Suppressor macrophage (primary cell): ENCODE measurements at places on chromosomes 2 and 18.

GRCh38 chr2:217857624-217858506 lies 144.9 kb downstream of the TNS1 start:
- DNase-seq, result no peak

DNA sequence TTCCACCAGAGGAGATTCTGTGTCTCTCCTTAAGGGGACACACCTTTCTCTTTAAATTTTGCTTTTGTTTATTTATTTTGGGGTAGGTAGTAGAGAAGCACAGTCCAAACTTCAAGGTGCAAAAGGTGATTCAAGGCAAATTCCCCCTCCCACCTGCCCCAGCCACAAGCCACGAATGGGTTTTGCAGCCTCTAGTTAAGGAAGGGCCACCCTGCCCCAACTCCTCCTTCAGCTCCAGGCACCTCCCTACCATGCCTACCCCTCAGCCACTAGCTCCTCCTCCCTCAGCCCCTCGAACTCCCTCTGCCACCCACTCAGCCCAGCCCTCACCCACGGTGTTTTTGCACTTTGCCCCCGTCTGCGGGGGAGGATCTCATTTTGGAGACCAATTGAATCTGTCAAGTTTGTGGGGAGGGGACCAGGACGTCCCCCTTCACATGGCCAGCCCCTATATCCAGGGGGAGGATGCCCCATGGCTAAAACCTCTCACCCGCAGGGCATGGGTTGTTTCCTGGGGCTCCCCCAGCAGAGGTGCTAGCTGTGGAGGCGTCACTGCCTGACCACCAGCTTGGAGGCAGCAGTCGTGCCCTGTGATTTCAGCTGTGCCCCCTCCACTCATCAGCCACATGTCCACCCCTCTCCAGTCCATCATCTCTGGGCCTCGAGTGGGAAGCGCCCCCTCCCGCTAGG lies 4.5 kb downstream of the HAAO start:
- no peak for DNase-seq

DNA sequence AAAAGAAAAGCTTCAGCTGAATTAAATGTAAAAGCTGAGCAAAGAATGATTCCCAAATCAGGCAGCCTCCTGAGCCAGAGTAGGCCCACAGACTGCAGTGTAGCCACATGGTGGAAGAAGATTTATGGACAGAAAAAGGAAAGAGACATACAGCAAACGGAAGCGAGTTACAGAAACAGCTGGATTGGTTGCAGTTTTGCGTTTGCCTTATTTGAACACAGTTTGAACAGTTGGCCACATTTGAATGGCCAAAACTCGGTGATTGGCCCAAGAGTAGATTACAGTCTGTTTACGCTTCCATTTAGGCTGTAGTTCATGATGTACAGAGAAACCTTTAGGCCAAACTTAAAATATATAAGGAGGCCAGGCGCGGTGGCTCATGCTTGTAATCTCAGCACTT lies 35.1 kb downstream of the SH2D6 start:
- DNase-seq, result no peak

GRCh38 chr2:99346218-99346617 lies 9.0 kb downstream of the EIF5B start:
- no peak for DNase-seq

DNA sequence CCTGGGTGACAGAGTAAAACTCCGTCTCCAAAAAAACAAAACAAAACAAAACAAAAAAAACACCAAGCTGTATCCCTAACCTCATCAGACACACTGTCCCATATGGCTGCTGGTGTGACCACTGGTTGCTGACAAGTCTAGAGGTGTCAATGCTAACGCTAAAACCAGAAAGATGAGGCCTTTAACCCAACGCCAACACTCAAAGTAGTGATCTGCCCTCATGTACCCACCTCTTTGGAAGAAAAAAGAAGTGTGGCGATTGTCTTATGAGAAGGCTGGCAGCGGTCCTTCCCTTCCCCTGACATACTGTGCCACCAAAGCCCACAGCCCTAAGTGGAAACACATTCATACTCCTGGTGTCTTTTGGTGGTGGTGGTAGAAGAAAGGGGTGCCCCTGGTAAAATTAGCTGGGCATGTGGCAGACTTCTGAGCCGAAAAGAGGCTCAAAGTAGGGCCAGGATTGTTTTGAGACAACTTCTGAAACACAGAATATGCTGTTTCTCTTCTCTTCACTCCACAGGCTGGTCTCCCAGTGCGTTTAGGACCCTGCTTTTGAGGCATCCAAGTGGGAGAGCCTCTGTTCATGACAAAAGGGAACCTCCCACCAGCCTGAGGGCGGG lies 9.8 kb downstream of the SERTAD2 start:
- DNase-seq, result no peak

DNA sequence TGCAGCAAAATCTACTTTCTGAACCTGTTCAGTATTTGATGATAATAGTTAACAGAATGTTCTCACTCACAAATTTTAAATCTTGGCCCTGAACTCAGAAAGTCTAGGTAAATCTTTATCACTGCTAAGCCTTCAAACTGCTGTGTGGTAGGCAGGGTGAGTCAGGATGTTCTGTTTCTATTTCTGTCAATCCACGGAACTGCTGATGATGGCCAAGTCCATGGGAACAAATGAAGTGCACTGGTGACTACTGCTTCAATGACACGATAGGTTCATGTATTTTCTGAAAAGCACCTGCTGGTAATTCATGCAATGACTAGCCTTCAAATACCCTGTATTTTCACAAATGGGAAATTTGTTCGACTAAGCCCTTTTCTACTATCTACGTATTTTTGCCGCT lies 14.2 kb downstream of the NIFK start:
- peak; percentile 77 for DNase-seq

GRCh38 chr18:35993013-35993412 lies 20.5 kb downstream of the RMP24 start:
- no peak for DNase-seq

- DNase-seq, result no peak
These were observed 88.9 kb downstream of the ITGA4 start for GRCh38 chr2:181546086-181546485.

GRCh38 chr2:100731535-100731981 lies 88.4 kb upstream of the NPAS2 start:
- no peak for DNase-seq

DNA sequence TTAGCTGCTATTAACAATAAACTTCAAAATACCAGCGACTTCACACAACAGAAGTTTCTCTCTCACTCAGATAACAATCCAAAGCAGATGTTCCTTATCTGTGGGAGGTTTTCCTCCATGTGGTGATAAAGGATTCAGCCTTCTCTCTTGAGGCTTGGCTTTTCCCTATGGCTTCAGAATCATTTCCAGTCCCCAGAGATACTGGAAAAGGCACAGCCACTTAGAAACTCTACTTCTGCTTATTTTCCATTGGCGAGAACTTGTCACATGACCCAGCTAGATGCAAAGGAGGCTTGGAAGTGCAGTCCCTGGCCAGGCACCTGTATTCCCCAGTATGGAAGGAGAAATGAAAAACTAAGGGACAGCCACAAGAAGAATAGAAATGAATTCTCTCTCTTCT lies 344.8 kb downstream of the MTX2 start:
- DNase-seq, result no peak

DNA sequence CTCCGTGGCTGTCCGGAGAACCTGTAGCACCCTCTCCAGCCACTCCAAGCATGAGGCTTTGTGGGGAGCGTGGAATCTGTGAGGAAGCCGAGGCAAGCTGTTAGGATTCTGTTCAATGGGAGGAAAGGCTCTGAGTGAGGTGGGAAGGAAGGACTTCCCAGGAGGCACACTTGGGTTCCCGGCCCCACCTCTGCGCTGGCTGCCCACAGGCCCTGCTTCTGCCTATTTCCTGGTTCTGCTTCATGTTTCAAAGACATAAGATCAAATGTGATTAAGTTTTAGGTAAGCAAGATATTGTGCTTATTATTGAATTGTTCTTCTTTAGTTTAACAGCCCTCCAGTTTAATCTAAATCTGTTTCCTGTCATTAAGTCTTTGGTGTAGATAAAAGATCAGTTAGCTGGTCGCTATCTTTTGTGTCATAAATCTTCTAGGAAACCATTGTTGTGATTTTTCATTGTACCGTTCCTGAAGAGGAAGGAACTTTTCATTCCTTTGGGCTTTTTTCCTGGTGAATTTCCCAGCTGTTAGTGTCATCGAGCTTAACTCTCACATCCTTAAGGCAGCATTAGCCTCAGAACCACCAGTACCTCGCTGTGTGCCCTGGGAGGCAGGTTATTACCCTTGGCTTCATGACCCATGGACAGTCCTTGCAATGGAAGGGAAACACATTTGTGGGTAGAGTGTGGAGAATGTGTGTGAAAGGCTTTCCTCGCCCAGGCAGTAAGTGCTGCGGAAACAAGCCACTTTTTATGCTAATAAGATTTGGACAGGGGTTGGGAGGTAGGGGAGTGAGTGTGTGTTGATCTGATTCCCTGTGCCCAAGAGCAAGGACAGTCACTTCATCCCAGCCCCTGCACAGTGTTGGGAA lies 61.9 kb upstream of the ALPP start:
- DNase-seq, result peak; percentile 48

DNA sequence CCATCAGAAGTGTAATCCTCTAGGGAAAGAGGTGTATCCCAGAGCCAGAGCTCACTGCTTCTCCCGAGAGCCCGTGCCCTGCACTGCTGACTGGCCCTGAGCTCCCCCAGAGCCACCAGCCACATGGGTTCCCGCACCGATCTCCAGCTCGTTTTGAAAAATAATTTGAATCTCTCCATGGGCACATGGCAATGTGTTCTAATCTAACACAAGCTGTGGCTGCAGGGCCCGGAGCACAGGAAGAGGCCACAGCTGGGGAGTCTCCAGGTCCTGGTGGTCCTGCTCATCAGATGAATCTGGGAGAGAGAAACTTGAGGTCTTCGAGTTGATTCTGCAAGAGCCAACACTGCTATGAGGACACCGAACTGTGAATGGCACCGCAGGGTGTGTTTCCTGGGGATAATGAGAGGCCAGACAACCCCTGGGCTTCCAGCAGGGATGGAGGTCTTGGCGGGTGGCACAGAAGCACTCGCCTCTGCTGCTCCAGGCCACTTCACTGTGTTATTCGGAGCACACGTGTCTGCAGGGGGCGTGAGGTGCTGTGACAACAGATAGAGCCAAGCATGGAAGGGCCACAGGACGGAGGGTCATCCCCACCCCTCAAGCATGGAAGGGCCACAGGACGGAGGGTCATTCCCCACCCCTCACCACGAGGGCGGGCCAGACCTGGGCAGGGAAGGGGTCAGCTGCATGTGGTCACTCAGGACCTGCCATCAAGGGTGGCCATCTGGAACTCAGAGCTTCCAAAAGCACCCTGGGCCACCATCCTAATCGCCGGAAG lies 196.8 kb downstream of the NDUFA10 start:
- DNase-seq, result no peak

GRCh38 chr18:37778417-37779165 lies 213.0 kb upstream of the CELF4 start:
- DNase-seq, result peak; percentile 57

- no peak for DNase-seq
These were observed 29.8 kb upstream of the MYO3B start for GRCh38 chr2:170148161-170148560.

GRCh38 chr2:215137741-215138340 lies 585 bp downstream of the ABCA12 start:
- no peak for DNase-seq

GRCh38 chr2:227671170-227671905 lies 4.7 kb downstream of the SCYGR5 start:
- no peak for DNase-seq

GRCh38 chr2:29226375-29226774 lies 111.2 kb downstream of the CLIP4 start:
- no peak for DNase-seq

- DNase-seq, result no peak
These were observed 109.4 kb downstream of the TANC1 start for GRCh38 chr2:159077869-159078268.

DNA sequence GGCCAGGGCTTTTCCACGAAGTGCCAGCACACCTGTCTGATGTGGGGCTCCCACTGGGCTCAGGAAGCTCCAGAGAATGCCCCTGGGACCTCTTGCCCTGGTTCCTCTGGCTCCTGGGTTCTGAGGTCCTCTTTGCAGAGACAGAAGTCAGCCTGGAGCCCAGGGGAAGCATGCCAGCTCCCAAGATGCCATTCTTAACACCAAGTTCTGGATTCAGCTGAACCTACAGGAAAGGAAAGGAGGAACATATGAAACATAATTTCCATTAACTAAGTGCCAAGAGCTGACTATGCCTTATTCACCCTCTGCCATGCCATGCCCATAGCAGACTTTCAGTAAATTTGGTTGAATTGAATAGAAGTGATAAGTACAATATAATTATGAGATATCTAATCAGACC lies 21.9 kb downstream of the FAM124B start:
- DNase-seq, result peak; percentile 82

DNA sequence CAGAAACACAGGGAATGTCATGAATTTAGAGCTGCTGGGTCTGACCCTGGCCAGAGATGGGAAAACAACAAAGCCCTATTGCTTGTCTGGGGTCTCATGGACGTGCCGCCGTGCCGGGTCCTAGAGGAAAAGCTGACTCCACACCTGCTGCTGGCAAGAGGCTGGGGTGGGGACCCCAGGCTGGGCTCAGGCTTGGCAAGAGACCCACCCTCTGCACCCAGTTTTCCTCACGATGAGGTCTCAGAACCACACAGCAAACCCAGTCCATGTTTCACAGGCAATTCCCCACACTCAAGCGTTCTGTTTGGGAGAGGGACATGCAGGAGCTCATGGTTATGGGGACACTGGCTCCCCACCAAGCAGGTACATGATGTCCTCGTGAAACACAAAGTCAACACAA lies 367.3 kb upstream of the SALL3 start:
- DNase-seq, result no peak

DNA sequence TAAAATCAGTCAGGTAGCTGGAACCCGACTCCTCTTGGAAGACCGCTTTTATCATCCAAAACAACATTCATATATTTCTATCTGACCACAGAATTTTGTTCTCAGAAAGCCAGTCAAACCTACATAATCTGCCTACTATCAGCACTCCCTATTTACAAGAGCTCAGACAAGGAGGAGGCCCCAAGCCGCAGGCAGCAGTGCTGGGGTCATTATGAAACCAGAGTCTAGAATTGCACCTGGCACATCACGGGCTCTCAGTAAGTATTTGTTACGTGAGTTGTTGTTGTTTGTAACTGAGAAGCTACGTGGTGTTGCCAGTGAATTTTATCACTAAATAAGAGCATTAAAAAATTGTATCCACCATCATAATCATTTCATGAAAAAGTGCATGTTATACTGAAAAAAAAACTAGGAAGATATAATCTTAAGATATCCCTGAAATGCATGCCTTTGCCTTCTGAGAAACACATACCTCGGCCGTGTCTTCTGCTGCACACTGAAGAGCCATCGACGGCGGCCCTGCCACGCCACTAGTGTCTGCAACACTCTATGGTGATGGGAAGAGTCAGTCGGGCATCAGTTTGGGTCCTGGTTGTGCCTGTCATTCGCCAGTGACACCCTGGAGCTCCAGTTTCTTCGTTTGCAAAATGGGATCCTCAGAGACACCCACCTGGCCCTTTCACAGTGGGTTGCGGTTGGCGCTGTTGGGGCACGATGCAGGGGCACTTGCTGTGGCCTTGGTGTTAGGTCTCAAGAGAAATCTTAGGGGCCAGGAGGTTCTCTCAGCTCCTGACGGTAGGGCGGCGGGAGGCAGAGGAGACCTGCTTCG lies 505.9 kb downstream of the EIPR1 start:
- DNase-seq, result no peak

DNA sequence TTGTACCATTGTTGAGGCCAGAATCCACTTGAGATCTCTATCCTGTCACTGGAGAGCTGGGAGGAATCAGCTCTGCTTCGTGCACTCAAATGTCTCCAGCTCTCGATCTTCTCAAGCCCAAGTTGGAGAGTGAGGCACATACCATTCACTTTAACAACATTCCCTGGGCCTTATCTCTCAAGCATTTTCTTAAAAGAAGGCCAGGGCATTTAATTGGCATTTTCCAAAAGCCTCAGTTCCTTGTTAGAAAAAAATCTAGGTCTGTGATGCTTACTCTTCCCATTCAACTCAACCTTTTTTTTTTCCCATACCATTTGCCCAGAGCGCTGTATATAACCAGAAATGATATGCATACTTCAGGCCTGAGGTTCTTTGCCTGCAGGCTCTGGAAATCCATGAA lies 10.1 kb downstream of the QPCT start:
- no peak for DNase-seq
